ENCODE measurements at places on chromosomes 11 and 22.

- no peak for DNase-seq
Measured at GRCh38 chr11:2776351-2777061, 76.7 kb upstream of the KCNQ1OT1 start.

GRCh38 chr11:97964332-97965004 lies 1056.3 kb upstream of the CNTN5 start:
- DNase-seq: no peak

GRCh38 chr11:15288863-15289262 lies 174.1 kb downstream of the INSC start:
- DNase-seq: no peak

- DNase-seq: no peak
Measured at GRCh38 chr22:39298241-39298987, 21.0 kb downstream of the RPL3 start.

DNA sequence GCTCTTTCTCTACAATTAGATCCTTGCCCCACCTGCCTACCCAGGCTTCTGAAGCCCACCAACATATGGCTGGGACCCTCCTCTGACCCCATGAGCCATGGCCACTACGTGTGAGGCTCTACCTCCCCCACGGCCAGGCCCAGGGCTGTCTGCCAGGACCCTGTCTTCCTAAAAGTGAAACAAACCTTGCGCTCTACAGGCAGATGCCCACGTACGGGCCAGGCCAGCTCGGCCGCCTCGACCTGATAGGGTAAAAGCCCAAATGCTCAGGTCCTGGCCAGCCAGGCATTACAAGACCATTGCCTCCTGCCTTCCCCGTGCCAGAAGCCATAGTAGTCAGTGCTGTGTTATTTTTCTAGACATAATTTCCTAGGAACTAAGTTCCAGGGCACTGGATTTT lies 1496.4 kb downstream of the BRD1 start:
- no peak for DNase-seq

DNA sequence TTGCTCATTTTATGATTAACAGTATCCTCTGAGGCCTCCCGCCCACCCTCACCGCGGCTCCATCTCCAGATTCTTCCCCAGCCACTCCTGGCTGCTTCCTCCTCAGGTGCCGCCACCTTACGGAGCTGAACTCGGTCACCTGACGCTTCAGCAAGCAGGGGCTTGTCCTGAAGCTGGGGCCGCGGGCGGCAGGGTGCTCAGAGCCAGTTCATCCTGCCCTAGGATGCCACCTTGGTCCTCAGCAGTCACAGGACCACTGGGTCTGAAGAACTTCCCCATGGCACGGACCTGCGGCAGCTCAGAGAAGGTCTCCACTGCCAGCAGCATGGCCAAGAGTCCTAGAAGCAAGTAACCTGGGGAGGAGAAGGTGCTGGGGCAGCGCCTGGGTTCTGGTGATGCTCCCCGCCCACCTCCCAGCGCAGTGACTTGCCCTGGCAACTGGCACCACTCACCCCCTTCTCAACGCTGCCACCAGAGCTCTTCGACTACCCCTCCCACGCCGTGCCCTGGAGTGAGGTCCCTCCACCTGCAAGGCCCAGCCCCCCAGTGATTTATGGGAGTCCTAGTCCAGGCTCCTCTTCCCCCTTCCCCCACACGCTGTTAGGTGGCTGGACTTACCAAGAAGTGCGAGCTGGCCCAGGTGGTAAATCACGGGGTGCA lies 2.6 kb downstream of the KCNK7 start:
- no peak for DNase-seq
